Esophagus muscularis mucosa (tissue), 4 donors: ENCODE measurements at places on chromosomes 12 and 14.

DNA sequence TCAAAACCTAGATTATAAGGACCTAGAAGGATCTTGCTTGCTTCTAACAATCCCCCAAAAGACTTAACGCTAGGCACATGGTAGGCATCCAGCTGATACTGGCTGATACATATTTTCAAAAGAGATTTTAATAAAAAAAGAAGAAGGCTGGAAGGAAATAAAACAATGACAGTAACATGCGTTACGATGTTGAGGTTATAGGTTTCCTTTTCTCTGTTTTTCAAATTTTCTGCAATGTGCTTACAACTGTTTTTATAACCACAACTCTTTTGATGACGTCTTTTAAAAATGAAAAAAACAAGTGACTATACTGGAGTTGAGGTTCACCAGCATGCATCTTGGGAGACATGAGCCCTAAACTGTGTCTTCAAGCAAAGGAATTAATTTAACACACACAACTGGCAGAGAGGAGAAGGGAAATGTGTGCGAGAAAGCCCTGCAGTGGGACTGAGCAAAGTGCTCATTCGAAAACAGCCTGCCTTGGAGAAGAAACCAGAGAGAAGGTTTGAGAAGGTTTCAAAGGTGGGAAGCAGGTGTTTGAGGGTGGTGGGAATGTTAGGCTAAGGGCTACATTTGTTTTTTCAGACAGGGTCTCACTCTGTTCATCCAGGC lies 80.4 kb downstream of the DUSP16 start:
- DNase-seq: no peak

GRCh38 chr12:22043943-22044342 lies 2.1 kb upstream of the CMAS start:
- no peak for DNase-seq

DNA sequence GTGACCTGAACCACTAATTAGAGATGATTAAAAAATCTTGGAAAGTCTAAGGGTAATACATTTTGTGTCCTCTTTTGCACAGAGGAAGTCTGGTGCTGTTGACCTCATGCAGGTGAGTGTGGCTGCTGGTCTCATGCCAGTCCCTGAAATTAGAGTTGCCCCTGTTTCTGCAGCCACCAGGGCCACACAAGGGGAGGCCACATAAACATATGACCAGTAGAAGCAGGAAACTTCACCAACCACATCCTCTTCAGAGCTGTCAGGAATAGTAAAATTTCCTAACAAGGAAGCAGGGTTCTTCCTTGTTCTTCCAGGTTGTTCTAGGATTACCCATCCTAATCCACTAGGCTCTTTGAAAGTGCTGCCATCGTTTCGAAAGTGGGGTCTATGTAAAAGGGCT lies 28.3 kb downstream of the PSMA6 start:
- DNase-seq: no peak

DNA sequence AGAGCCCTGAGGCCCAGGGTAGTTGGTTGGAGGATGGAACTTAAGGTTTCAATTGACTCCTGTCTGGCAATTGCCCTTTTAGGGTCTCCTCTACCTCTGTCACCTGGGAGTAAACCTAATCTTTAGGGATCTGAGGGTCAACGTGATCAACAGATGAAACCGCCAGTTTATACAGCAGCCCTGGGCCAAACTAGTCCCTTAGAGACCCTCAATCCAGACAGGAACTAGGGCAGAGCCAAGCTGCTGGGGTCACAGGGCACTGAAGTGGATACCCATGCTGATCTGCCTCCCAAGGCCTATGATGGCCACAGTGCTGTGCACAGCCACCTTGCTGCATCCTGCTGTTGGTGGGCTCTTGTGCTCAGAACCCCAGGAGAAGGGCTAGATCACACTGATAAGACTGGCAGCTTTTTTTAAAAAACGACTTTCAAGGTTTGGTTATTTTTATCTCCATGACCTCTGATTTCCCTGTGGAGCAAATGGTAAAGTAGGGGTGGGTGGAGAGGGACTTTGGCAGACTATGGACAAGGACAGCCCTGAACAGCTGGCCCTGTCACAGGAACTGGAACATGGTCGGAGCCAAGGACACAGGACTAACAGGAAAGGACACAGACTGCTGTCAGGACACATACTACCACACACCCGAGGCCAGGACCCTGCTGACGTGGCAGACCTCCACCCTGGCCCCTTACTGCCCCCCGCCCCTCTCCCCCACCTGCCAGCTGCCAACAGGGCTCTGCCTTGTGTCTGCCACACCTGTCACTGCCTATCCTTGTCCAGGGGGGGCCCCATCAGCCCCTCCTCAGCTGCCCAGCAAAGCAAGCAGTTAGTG lies 474 bp downstream of the FITM1 start:
- DNase-seq: no peak

GRCh38 chr12:100956311-100956852 lies 161.8 kb downstream of the ANO4 start:
- no peak for DNase-seq

- DNase-seq: no peak
Measured at GRCh38 chr12:123659996-123660727, 10.8 kb upstream of the TCTN2 start.

DNA sequence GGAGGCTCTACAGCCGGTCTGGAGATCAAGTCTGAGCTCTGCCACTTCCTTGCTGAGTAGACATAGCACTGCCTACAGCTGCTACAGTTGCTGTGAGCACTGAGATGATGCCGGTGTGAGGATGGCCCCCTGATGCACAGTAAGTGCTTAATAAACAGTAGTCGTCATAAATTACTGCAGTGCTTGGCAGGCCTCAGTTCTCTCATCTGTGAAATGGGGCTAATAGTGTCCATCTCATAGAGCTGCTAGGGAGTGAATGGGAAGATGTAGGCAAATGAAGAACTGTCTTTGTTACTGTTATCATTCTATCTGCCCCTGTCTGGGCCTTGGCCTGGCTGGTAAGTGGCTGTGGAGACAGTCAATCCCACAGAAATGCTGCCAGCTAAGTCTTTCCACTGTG lies 124.3 kb downstream of the RBM19 start:
- DNase-seq: no peak

GRCh38 chr12:103779410-103780092 lies 61.5 kb downstream of the NT5DC3 start:
- no peak for DNase-seq

DNA sequence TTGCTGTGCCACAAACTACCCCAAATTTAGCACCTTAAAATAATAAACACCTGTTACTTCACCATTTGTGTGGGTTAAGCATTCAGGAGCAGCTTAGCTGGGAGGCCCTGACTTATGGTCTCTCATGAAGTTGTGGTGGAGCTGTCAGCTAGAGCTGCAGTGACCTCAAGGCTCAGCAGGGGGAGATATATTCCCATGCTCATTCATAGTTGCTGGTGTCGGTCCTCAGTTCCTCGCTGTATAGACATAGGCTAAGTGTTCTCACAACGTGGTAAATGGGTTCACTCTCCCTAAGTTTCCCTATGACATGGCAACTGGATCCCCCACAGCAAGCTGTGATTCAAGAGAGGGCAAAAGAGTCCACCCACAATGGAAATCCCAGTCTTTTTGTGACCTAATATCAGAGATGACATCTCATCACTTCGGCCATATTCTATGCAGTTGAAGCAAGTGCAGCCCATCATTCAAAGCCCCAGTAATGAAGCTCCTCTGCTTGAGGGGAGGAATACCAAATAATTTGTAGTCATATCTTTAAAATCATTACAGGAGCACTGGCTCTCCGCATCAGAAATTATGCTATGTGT lies 41.1 kb downstream of the PRB3 start:
- no peak for DNase-seq

GRCh38 chr12:38892087-38892786 lies 13.2 kb downstream of the CPNE8 start:
- no peak for DNase-seq

DNA sequence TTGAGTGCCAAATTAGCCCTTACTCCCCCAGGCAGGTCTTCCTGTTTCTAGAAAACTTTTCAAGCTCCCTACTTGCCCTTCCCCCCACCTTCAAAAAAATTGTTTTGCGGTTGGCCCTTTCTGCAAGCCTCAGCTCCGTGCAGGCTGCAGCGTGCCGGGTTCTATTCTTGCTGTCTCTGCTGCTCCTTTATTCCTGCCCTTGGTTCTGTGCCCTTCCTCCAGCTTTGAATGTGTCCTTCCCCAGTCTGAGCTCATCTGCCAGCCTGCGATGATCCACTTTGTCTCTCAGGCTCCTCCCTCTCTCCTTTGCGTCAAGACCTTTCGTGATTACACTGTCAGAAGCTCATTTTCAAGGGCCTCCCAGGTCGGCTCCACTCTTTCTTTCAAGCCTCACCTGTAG lies 98.6 kb downstream of the IRF2BPL start:
- no peak for DNase-seq

DNA sequence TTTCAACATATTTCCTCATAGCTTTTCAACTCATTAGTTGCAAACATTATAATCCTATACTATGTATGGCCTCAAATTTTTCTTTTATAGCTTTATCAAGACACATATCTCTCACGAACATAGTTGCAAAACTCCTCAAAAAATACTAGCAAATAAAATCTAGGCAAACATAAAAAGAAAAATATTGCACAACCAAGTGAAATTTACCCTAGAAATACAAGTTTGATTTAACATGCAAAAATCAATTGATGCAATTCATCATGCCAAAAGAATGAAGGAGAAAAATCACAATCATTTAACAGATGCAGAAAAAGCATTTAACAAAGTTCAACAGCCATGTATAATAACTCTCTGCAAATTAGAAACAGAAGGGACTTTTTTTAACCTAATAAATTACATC lies 33.3 kb upstream of the KCNH5 start:
- no peak for DNase-seq

DNA sequence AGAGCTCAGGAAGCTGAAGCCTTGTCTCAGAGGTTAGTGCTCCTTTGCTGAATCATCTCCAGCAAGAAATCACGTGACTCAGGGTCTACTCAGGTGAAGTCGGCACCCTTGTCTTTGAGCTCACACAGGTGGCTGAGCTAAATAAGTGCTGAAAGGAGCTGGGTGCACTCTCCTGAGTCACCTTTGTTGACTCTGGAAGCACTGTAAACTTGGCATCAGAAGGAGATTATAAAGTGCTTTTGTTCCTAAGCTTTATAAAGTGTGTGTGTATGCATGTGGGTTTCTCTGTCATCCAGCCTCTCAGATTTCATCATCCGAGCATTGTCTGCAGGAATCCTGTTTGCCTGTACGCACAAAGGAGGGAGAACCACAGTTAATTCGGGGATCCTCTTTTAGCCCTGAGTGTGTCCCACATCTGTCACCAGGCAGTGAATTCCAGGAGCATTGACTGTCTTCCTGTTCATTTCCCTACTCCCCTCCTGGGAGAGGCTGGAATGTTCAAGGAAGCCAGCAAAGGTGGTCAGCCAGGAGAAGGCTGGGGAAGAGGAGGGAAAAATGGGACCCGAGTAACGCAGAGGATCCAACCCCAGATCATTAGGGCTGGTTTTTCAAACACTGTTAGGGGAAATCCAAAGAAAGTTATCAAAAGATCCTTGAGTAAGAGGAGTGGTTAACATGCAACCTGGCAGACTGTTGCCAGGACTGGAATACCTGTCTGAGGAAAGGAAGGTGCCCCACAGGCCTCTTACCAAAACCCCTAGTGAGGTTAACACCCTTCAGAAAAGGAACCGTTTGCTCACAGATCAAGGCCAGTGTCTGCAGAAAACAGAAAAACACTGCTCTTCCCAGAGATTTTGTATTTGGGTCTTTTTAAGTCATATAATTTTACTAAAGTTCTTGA lies 157.5 kb upstream of the HIF1A start:
- DNase-seq: no peak

DNA sequence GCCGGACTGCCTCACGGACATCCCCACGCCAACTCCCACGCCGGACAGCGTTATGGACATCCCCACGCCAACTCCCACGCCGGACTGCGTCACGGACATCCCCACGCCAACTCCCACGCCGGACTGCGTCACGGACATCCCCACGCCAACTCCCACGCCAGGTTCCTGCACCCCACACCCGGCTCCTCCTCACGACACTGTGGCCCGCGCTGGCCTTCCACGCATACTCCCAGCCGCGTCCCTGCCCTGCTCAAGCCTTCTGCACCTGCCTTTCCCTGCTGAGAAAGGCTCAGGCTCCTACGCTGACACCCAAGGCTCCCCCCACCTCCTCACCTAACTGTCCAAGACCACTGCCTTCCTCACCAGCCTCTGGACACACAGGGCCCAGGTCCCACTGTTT lies 9.7 kb downstream of the CACNA2D4 start:
- no peak for DNase-seq

GRCh38 chr12:11655842-11656241 lies 6.4 kb downstream of the ETV6 start:
- no peak for DNase-seq

DNA sequence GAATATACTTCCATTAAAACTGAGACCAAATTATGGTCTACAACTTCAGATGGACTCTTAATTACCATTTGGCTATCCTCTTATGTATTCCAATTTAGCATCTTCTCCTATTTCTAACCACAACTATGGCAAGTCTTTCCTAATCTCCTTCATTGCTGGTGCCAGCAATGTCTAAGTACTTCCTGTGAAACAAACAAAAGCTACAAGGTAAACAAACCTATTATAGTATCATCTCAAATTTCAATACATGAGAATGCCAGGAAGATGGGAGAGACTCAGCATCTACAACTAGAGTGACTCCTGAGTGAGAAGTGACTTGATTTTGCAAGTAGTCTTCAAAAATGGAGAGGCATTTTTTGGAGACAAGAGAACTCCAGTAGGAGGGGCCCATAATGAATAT lies 202.9 kb upstream of the ATXN7L3B start:
- no peak for DNase-seq

GRCh38 chr12:42798811-42799438 lies 209.4 kb upstream of the PRICKLE1 start:
- DNase-seq: no peak

DNA sequence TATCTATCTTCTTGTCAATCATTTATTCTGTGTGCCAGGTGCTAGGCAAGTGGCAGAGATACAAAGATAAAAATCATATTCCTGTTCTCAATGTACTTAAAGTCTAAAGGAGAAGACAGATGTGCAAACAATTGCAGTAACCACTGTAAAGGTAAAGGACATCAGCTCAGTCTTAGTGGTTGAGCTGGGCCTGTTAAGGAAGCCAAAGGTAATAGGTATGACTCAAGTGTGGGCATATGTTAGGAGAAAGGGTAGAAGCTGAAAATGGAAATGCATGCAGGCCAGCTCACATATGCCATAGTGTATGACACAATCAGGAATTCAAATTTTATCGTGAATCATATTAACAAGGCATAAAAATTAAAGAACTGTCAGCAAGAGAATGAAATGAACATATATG lies 49.8 kb downstream of the FAR2 start:
- DNase-seq: no peak
